ENCODE measurements at places on chromosomes 1 and 21. TPM values are rescaled to one million over a fixed set of nuclear protein-coding genes. Genes with fewer than 3 reads are reported as not detected.

LAMC1 gene
- total RNA-seq: 0.19 TPM

NBPF3 gene
- total RNA-seq: 6.1 TPM

OSBPL9 gene
- total RNA-seq: 48.6 TPM

- no peak for DNase-seq
Observed at GRCh38 chr1:41711581-41711980, 207.1 kb downstream of the HIVEP3 start.

GRCh38 chr1:81407000-81407821 is 393.5 kb upstream of the ADGRL2 start:
- DNase-seq: no peak

DNA sequence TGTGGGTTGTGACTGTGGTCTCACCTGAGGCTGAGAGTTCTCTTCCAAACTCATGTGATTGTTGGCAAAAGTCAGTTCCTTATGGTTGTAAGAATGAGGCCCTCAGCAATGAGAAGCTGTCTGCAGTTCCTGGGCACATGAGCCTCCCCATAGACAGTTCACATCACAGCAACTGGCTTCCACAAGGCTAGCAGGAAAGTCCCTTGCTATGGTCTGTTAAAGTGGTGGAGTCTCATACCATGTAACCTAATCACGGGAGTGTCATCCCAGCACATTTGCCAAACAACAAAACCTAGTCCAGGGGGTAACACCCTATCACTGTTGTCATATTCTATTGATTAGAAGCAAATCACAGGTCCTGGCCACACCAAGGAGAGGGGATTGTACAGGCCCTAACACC is 163.8 kb downstream of the BACH1 start:
- DNase-seq: no peak

Data from activated CD4-positive, alpha-beta memory T cell treated with anti-CD3 and anti-CD28 coated beads for 36 hours (primary cell).